ENCODE measurements at places on chromosomes 5 and 9.

GRCh38 chr9:34256104-34256503 is 73.0 kb downstream of the KIF24 start:
- no peak for DNase-seq

DNA sequence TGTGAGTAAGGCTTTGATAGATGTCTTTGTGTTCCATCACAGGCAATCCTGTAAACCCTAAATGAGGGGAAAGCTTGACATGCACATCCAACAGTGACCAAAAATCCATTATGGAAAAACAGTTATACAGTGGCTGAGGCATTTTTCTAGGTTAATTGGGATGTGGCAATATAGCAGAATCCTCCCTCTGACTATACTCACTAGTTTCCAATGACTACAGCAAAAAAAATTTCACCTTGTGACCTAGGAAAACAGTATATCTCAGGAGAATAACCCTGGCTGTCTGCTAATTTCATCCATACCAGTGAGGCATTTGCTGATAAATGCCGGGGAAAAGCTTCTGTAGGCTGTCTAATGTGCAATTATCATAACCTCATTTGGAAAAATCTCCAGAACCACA is 49.9 kb upstream of the SNCAIP start:
- DNase-seq, result peak; percentile 79

DNA sequence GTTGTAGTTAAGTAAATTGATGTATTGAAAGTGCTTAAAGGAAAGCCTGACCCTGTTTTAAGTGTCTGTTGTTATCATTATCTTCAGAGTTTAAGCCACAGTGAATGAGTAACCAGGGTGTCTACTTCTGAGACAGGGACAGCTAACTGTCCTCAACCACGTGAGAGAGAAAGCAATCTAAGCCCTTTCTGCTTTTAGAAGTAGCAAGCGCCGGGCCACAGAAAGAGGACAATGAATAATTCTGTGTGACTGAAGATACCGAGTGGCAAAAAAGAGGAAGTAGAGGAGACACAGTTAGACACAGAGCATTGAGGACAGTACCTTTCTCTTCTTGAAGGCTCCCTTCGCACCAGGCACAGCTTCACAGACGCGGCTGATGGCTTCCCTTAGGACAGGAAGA is 86.3 kb downstream of the S1PR3 start:
- DNase-seq, result no peak

- DNase-seq, result no peak
Measured at GRCh38 chr5:121325930-121326329, 525.8 kb upstream of the FTMT start.

DNA sequence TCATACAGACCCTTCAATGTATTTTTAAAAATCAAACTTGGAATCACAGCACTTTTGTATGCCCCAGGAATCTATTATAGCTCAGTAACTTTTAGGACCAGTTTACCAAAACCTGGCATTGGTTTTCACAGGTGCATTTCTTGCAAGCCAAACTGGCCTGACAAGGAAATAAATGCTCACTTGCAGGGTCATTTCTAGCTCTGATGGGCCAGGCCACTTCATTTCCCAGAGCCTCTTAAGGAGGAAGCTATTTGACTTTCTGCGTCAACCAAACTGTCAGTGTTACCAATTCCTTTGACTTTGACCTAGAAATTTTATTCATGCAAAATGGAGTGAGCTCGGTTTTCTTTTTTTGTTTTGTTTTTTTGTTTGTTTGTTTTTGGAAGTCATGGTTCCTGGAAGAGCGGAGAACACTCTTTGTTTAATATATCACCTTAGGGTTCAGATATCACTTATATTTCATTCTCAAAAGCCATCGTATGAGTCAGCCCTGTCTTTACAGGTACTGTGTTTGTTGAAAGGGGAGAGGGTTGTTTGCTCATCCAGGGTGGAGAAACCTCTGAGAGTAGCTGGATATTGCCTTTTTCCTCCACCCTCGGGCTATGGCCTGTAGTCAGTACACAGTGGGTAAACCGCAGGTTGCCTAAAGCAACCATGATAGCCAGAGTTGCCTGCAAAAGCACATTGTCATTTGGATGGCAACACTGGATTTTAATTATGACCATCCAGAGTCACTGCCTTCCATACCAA is 58.9 kb downstream of the GNA14 start:
- DNase-seq, result no peak

Measured in amniotic epithelial cell (primary cell).